ENCODE measurements at places on chromosomes 16 and 17.

DNA sequence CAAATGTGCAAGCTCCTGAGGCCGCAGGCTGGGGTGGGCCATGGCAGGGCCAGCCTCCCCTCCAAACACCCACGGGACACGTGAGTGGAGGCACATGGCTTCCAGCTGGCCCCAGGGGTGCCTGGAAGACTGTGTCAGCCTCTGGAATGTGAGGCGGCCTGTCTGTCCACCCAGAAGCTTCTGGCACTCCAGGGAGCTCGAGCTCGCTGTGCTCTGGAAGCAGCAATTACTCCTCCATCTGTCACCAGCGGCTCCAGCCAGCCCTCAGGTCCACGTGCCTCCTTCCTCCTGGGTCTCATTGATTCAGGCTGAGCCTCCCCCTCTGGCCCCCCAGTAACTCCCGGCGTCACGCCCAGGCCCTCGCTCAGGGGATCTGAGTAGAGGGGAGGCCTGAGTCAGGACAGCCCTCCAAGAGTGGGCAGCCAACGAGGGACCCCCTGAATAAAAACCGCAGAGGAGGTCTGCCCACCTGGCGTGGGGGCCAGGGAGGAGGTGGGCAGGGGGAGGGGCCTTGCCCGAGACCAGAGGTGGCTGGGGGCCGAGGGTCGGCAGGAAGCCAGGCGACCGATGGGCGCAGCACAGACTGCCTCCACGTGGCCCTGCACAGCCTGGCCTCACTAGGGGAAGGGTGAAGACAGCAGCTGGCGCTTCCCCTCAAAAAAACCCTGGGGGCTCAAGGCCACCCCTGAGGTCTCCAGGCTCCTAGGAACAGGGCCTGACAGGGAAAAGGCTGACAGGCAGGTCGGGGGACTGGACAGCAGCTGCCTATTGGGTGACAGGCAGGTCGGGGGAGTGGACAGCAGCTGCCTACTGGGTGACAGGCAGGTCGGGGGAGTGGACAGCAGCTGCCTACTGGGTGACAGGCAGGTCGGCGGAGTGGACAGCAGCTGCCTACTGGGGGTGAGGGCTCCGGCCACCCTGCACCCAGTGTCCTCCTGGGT lies 11.9 kb downstream of the PIEZO1 start:
- peak; percentile 96 for DNase-seq

GRCh38 chr17:31448467-31449077 lies 57.1 kb downstream of the RAB11FIP4 start:
- peak; percentile 36 for DNase-seq

DNA sequence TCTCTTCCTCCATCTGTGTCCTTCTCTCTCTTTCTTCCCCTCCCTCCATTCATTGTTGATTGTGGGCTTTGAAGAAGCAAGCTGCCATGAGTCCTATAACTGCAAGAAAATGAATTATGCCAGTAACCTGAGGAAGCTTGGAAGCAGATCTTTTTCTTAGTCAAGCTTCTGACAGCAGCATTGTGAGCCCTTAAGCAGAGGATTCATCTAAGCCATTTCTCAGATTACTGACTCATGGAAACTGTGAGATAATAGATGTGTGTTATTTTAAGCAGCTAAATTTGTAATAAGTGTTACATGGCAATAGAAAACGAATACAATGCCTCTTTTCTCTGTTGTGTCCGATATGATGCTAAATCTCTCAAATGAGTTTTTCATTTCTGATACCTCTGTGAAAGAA lies 1109.7 kb downstream of the CDH11 start:
- peak; percentile 19 for DNase-seq

- DNase-seq = no peak
Observed at GRCh38 chr16:12500771-12501170, 302.9 kb downstream of the CPPED1 start.

Measured in fibroblast of upper back skin (primary cell).